Right ventricle myocardium superior (tissue), 1 donor: ENCODE measurements at places on chromosomes 3 and 15.

- DNase-seq = peak; percentile 21
These were observed 1.2 kb downstream of the PFKFB4 start for GRCh38 chr3:48555231-48555948.

GRCh38 chr3:97817965-97818364 is 3.8 kb upstream of the CRYBG3 start:
- no peak for DNase-seq

DNA sequence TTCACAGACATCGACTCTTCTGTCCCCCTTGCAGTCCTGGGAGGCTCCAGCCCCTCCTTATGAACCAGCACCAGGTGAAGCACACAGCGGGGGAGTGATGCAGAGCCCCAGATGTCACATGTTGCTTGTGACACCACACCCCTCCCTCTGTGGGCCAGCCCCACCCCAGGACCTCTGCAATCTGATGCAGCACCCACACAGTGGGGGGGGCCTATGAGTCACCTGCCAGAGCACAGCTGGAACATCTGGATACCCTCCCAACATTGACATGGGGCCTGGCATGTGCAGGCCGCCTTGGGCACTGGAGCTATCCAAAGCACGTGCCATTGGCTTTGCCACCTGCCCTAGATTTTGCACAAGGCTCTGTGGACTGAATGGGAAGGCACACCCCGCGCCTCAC is 70.5 kb downstream of the FEM1B start:
- no peak for DNase-seq

DNA sequence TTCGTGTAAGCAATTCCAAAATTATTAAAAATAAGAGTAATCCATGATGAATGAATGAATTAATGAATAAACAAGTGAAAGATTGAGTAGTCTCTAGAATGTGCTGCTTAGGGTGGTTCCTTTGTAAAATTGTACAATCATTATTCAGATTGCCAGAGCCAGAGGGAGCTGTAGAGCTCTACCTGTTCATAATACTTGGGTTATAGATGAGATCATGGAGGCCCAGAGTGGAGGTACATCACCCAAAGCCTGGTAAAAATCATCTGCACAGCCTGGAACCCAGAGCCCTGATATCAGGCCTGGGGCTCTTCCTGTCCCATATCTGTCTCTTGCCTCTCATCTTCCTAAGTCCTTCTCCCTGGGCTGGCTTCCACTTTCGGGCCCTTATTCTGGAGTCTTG is 297.2 kb downstream of the RPLP1 start:
- no peak for DNase-seq

DNA sequence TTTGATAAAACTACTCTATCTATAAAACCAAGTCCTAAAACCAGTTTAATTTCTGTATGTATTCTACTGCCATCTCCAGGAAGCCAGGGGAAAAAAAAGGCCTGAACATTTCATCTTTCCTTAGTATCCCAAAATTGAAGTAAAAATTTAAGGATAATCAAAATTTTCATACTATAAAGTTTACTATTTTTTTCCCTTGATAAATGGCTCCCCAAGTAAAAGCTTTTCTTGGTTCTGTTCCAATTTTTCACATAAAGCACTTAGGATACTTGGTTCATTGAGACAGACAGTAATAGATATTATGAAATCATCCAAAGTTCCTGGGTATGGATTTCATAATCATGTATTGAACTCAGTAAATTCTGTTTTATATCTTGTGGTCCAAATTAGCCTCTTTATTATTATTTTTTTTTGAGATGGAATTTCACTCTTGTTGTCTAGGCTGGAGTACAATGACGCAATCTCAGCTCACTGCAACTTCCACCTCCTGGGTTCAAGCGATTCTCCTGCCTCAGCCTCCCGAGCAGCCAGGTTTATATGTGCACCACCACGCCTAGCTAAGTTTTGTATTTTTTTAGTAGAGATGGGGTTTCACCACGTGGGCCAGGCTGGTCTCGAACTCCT is 34.5 kb downstream of the ICE2 start:
- no peak for DNase-seq

- no peak for DNase-seq
These were observed 693.1 kb upstream of the NECTIN3 start for GRCh38 chr3:110378481-110378880.

DNA sequence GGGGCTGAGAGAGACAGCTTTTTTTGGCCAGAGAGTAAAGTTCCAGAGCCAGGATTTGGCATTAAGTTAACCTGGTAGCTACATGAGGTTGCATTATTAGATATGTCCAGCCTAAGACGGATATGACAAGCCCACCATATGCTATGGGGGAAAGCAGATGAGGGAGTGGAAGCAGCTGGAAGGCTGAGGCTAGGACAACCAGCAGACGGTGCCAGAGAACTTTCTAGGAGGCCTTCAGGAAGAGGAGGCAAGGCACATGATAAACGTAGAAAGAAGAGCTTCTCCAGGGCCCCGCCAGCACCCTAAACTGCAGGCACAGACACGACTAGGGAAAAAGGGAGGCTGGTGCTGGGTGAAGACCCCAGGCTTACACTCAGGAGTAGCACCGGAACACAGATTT is 87.0 kb downstream of the CTNNB1 start:
- DNase-seq = no peak

DNA sequence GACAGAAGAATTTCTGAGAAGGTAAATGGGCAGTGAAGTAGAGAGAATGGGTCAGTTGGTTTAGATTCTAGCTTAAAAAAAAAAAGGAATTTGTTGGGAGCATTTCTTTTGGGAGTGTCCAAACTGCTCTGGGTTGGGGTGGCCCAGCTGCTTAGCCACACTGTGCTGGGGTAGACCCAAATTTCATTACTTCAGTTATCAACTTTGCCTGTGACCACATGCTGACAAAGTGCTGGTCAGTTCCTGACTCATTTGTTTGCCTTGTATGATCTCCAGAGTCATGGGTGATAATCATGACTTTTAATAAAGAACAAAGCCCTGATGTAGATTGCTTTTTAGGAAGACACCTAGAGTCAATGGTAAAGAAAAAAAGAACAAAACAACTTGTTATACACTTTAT is 121.5 kb upstream of the FGF7 start:
- no peak for DNase-seq

- no peak for DNase-seq
These were observed 119.5 kb downstream of the MYLK start for GRCh38 chr3:123764647-123765046.

DNA sequence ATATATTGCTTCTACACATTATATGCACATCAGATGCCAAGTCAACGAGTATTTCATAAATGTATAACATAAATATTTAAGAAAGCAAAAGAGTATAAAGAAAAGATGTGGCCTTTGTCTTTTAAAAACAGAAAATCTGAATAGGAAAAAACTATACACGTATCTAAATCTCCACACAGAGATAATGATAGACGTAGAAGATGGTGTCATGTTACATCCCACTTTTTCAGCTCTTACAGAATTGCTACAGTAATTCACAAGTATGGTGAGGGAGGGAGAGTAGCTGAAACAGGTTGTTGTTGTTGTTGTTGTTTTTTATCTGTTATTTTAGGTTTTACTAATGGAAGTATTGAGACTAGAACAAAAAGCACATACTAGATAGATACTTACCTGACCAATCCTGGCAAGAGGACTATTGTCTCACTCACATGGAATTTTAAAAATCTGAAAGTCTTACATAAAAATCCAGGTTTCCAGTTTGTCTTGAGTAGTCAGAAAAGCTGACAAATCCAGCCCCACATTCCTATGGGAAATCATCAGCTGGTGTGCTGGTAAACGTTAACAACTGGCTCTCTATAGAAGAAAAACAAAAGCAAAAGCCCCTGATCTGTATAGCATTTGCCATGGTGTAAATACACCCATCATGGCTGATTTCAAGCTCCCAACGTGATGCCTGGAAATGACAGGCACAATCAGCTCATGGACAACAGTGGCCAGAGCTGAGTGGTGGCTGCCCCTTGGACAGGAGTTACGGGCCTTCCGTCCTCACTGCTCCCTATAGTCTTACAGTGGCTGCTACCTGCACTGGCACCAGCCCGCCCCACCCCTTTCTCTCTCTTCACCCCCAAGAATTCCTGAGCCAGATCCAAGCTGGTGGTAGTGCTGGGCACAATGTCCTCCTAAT is 47.4 kb upstream of the VGLL4 start:
- no peak for DNase-seq

DNA sequence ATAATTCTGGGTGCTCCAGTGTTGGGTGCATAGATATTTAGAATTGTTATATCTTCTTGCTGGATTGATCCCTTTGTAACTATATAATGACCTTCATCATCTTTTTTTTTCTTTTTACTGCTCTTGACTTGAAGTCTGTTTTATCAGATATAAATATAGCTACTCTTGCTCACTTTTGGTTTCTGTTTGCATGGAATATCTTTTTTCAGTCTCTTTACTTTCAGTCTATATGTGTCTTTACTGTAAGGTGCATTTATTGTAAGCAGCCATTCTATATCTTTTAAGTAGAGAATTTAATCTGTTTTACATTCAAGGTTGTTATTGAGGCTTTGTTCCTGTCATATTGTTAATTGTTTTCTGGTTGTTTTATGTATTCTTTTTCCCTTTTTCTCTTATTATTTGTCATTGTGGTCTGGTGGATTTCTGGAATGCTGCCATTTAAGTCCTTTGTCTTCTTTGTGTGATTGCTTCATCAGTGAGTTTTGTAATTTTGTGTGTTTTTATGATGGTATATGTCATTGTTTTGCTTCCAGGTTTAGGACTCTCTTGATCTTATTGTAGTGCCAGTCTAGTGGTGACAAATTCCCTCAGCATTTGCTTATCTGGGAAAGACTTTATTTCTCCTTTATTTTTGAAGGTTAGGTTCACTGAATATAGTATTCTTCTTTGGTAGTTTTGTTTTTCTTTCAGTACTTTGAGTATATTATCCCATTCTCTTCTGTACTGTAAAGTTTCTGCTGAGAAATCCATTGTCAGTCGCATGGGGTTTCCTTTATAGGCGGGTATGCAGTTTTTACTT is 8.3 kb upstream of the PRR23C start:
- DNase-seq = no peak

- peak; percentile 1 for DNase-seq
These were observed 8.7 kb upstream of the CAMK1 start for GRCh38 chr3:9778143-9779074.

- no peak for DNase-seq
These were observed 1532.5 kb upstream of the CADM2 start for GRCh38 chr3:83426300-83426699.

DNA sequence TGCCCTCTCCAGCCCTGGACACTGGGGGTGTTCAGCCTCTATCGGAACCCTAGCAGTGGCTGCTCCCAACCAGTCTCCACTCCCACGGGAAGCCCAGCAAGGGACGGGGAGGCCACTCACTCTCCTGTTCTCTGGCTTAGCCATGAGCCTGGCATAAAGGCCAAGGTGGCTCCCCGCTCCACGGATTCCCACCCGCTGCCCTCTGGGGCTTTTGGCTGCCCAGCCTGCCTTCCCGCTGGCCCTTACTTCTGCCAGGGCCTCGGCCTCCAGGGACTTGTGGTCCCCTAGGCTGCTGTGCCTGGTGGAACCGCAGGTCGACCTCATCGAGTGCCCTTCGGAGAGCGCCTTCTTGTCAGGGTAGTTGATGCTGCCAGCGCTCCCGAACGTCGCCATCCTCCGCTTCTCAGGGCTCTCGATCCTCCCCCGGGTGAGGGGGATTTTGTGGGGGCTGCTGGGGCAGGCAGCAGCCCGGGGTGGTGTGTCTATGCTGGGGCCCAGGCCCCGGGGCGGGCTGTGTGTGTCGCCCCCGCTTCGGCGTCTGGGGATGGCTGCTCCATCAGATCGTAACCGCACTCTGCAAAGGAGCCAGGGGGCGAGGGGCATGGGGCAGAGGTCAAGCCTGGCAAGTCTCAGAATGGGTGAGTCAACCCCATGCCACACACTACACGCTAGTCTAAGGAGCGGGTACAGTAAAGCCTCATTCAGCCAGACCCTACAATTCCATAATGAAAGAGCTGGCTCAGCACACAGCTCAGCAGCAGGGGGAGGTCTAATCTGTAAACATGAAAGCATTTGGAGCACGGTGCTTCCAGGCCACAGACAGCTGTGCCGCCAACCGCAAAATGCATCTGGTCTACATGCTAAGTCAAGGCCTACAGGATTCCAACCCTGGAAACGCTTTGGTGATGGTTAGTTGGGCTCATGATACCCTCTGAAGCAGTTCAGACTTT is 27.3 kb upstream of the RAD18 start:
- no peak for DNase-seq

GRCh38 chr15:95259513-95259912 is 1028.2 kb downstream of the MCTP2 start:
- DNase-seq = peak; percentile 43

DNA sequence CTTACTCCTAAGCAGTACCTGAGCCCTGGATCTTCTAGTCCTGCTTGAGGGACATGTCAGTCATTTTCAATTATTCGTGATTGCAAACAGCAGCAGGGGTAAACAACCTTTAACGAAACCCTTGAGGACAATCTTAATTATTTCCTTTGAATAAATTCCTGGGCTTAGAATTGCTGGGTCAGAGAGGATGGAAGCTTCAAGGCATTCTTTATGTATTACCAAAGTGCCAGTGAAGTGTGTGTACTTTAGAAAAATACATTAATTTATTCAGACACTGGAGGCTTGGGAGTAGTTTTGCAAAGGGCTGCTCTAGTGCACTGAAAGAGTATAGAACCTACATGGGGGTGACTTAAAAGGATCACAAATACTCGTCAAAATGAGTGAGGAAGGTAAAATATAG is 280.8 kb upstream of the LRRFIP2 start:
- DNase-seq = no peak

DNA sequence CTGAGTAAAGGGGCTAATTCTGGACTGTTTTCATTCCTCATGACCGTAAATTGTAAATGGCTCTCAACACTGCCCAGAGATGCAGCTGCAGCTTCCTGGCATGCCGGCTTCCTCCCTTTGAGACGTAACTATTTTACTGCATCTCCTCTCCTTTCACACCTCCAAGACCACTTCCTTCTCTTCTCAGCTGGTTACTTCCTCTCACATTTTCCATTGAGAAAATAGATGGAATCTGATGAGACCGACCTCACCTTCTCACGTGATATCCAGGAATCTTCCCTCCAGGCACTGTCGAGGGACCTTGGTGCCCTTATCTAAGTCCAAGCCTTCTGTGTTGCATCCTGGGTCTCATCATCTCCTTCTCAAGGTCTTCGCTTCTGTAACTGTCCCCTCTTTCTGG is 12.7 kb downstream of the LYSMD4 start:
- no peak for DNase-seq

DNA sequence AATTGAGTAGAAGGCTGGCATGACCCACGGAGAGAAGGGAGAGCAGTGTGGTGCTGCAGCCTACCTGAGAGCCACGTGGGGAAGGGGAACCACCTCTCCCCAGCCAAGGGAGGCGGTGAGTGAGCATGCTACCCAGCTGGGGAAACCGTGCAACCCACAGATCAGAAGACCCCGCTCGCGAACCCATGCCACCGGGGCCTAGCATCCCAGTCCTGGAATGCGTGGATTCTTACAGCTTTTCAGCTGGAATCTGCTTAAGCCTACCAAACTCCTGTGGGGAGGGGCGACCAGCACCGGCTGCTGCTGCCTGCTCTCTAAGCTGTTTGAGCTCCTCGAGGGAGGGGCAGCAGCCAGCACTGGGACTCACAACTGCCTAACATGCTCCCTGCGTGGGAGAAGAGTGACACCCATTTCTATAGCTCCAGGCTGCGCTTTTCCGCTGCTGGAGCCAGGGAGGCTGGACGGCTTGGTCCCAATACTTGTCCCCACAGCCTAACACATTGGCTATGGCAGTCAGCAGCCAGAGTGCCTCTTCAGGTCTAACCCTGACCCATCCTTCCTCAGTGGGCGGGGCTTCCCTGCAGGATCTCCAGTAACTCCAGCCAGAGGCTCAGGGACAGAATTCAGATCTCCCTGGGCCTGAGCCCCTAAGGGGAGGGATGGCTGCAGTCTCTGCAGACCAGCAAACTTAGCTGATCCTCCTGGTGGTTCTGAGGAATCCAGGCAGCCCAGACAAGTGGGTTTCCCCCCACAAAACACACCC is 20.0 kb upstream of the TEX55 start:
- DNase-seq = no peak

GRCh38 chr3:170598091-170598502 is 12.2 kb upstream of the SLC7A14 start:
- no peak for DNase-seq
